ENCODE measurements at places on chromosomes 6 and 20.
A peak's percentile ranks its signal among the peaks of the same experiment; 100 is the strongest.

GRCh38 chr6:130906736-130907381 lies 79.7 kb downstream of the SMLR1 start:
- no peak for DNase-seq

DNA sequence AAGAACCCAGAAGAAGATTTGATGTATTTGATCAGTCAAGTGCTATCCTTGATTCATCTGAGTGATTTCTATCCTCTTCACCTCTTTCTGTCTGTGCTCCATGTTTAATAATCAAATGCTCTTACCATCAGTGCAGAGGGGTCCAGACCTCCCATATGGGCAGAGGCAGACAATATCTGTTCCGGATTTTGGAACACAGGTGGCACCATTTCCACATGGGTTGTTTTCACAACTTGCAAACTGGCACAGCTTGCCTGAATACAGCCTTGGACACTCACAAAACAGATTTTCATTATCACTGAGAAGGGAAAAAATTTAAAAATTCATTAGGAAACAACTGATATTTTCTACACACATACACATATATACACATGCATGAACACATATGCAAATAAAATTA lies 228.5 kb downstream of the PHF3 start:
- DNase-seq = no peak

- no peak for DNase-seq
Observed at GRCh38 chr6:148192310-148192709, 150.3 kb upstream of the SASH1 start.

DNA sequence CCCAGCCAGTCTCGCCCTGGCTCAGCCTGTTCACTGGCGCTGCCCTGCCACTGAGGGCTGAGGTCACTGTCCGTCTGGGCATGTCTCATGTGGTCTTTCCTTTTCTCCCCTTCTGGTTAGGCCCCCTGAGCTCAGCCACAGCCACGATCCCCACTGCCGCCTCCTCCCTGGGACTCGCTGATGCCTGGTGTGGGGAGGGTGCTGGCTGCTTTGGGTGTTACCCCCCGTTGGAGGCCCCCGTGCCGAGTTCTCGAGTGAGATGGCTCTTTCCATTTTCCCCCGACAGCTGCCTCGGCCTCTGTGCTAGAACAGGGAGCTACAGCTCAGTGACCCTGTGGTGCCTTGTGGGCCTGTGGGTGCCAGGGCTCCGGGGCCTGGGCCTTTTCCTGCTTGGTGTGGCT lies 14.9 kb upstream of the TCFL5 start:
- no peak for DNase-seq

DNA sequence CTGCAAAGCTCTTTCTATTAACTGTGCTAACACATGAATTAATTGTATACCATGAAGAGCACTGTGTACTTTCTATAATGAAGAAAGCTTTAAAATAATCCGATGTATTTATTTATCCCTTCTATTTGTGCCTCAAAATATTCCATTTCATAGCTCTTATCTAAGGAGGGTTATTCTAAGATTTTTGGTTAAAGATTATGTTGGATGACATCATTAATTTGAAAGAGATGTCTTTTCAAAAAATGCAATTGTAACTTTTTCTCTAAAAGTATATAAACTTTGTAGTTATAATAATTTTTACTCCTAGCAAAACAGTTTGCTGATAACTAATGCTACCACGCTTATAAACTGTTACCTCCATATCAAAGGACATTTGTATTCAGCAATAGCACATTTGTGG lies 192.4 kb upstream of the HSF2 start:
- no peak for DNase-seq

DNA sequence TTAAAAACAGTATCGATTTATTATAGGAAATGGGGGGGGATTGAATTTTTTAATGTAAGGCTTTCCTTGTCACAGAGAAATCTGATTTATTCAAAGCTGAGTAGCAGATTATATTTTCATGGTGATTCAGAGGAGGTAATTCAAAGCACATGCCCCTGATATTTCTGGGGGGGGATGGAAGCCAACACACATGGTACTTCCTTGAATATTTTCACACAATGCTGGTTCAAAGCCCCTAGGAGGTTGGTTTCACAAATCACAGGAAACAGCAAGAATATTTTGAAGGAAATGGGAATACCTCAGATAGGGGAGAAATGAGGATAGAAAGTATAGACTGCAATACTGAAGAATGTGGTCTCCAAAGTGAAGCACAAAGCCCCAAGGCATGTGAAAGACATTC lies 98.8 kb downstream of the RTN4IP1 start:
- no peak for DNase-seq

DNA sequence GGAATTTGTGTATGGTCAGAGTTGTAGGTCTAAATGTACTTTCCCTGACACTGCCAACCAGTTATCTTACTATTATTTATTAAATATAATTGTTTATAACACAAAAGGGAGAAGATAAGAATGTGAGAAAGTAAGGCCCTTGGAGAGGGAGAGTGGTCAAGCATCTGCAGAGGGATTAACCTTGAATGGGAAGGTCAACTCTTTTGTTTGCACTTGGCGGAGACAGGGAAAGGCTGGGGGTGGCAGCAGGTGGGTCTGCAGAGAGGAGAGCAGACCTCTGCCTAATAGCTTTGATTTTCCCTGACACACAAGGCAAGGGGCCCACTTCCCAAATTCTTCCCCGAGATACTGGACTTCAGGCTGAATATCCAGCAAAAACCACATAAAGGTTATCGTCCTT lies 4.2 kb downstream of the LRP11 start:
- DNase-seq = no peak

DNA sequence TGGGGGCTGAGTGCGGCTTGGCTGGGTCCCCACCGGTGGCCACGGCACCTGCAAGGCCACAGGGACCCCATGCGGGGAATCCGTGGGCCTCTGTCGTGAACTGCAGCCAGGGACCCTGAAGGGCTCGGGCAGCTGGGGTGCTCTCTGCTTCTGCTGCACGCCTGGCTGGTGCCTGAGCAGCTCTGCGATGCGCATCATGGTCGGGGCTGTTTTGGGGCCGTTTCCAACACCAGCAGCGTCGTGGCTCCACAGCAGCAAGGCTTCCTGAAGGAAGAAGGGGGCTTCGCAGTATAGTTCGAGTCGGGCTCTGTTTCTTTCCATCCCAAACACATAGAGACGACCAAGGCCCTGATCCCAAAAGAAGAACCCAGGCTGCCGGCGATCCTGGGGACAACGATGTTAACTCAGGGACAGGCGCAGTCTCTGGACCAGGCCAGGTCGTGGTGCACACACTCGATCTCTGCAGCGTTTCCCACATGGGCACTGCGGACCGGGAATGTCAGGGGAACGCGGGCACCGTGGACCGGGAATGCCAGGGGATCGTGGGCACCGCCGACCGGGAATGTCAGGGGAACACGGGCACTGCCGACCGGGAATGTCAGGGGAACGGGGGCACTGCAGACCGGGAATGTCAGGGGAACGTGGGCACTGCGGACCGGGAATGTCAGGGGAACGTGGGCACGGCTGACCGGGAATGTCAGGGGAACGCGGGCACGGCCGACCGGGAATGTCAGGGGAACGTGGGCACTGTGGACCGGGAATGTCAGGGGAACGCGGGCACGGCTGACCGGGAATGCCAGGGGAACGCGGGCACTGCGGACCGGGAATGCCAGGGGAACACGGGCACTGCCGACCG lies 36.8 kb upstream of the BHLHE23 start:
- no peak for DNase-seq

DNA sequence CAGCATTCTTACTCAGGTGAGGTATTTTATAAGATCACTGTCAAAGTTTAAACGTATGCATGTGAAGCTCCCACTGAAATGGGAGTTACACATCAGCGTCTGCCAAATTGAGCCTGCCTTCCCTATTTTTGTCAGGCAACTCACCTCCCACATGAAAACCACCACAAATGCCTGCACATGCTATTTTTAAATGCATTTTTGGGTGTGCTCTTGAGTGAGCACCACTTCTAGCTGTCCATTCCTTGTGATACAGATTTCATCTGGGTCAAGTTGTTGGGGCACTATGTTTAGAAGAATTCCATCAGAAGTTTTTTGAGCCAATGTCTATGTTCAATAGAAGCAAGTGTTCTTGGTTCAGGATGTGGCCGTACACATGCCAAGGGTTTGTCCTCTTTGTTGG lies 71.7 kb upstream of the RIPPLY2 start:
- DNase-seq = no peak

DNA sequence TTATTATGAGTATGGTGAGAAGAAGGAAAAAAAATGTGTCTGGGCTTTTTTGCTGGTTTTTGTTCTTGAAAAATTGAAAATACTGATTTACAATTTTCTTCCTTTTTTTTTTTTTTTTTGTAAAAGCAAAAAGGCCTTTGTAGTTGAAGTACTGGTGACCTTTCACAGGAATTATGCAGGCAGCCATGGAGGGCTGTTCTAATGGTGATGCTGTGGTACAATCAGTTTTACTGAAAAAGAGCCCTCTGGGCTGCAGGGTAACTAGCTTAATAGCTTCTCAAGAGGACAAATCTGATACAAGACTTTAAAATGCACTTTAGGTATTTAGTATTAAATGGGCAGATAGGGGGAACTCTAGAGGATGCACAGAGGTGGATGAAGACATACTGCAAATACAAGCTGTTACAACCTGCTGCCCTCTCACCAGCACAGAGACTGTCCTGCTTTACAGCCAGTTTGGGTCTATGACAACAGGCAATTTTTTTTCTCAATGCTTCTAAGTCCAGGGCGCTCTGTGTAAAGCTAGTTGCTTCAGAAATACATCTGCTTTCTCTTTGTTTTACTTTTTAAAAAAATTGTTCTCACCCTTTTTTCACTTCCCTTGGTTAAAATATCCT lies 61.6 kb upstream of the HS3ST5 start:
- DNase-seq = no peak

DNA sequence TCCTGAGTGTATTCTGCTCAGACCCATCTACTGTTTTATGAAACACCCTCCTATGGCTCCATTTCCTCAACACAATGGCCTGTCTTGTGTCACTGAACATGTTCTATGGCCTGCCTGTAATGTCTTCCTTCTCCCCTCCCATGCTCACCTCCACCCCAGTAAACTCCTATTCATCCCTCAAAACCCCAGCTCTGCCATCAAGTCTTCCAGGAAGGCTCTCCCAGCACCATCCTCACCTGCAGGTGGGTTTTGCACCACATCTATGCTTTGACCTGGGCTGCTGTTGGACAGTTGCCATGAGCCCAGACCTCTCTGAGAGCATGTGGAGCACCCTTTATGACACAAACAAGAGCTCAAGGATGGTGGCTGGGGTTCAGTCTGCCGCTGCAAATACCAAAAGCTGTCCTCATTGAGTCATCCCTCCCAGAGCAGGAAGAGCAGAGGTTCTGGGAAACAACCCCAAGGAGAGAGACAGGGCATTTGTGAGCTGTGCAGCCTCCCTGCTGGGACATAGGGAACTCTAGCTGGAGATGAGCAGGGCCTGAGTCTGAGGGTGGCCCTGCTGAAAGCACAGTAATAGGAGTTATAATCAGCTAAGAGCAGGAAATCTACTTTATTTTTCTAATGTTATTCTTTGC lies 93.8 kb upstream of the CD93 start:
- DNase-seq = no peak

- DNase-seq = no peak
Observed at GRCh38 chr6:74741646-74742045, 464.2 kb downstream of the COL12A1 start.

DNA sequence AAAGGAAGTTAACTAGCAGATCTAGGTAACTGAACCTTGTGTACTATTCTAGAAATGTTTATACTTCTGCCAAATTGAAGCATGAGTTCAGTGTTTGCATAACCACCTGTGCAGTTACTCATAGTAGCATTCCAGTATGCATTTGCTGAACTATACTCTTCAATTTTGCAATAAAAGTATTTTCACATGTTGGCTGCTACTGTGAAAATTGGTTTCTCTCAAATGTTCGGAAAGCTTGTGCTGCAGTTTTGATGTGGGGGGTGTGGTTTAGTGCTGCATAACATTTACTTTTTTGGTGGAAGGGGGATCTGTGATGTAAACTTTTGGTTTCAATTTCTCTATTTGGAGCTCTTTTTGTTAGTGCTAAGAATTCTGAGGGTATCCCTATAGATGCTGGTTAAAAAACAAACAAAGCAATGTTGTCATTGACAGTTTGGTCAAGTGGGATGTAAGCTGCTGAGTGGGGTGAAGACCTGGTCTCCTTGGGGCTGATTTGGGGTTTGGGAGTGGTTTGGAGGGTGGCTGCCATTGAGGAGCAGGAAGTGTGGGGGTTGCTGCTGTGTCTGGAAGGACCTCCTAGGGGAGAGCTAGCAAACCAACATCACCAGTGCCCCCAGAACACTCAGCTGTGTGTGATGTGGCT lies 87.8 kb downstream of the CARMIL1 start:
- peak; percentile 20 for DNase-seq

- no peak for DNase-seq
Observed at GRCh38 chr6:168582571-168582981, 141.6 kb downstream of the SMOC2 start.

DNA sequence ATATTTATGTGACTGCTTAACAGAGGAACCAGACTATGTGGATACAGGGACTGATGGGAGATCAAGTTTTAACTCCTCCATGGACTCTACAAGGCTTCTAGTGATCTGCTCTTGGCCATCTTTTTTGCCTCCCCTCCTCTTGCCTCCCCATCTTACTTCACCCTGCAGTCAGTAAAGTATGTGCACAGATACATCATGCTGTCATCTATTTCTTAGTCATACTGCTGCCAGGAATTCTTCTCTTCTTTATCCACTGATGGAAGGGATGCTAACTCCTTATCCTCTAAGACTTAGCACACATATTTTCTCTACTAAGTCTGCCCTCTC lies 27.6 kb upstream of the FAM83C start:
- no peak for DNase-seq

GRCh38 chr6:43170417-43170930 lies 595 bp upstream of the SRF start:
- peak; percentile 72 for DNase-seq

DNA sequence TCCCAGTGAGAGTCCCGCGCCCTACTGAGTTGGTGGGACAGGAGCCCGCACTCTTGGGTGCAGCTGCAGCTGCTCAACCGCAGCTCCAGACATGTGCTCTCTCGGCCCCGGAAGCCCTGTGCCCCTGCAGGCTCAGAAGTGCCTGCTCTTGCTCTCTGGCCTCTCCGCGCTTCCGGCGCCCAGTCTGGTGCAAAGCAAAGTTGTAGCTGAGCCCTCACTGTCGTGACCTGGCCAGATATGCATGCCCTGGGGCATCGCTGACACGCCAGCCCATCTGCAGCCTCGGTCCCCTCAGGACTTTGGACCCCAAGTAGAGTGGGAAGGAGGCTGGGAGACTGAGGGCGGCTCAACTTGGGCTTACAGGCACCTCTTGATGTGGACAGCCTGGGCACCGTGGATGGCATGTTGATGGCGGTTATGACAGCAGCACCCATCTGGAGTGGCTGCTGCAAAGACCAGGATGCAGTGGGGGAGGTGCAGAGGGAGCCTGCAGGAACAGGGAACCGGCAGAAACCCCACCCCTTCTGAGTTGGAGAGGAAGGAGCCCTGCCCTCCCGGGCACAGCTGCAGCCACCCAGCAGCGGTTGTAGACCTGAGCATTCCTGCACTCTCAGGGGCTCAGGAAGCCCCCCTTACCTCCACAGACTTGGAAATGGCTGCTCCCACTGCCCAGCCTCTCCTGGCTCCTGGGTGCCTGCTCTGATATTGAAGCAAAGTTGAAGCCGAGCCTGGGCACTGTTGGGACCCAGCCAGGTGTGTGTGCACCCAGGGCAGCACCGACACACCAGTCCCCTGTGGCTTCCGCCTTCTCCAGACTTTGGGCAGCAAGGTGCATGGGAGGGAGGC lies 462.6 kb downstream of the TBC1D32 start:
- no peak for DNase-seq

All from NCI-H345 (cell line).